ENCODE measurements at places on chromosomes 6 and 20. TPM values are rescaled to one million over a fixed set of nuclear protein-coding genes. Genes with fewer than 3 reads are reported as not detected.

GRCh38 chr6:157233156-157233555 is 90.2 kb downstream of the TMEM242 start:
- DNase-seq = no peak

- DNase-seq = peak; percentile 66
These were observed 137.2 kb upstream of the ADGRB3 start for GRCh38 chr6:68497927-68498326.

- no peak for DNase-seq
These were observed 574.9 kb downstream of the HTR1B start for GRCh38 chr6:76888351-76888750.

DNA sequence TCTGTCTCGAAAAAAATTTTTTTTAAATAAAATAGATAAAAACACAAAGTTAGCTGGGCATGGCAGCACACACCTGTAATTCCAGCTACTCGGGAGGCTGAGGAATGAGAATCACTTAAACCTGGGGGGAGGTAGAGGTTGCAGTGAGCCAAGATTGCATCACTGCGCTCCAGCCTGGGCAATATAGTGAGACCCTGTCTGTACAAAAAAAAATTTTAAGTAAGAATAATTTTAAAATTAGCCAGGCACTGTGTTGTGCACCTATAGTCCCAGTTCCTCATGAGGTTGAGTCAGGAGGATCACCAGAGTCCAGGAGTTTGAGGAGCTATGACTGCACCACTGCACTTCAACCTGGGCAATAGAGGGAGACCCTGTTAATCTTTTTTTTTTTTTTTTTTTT is 149.2 kb upstream of the SHLD1 start:
- no peak for DNase-seq

- no peak for DNase-seq
These were observed 33.2 kb upstream of the PHACTR3 start for GRCh38 chr20:59571151-59571550.

- DNase-seq = no peak
These were observed 941.0 kb upstream of the ADGRB3 start for GRCh38 chr6:67694127-67694526.

The ZFP64 gene
- 9.1 TPM for total RNA-seq

DNA sequence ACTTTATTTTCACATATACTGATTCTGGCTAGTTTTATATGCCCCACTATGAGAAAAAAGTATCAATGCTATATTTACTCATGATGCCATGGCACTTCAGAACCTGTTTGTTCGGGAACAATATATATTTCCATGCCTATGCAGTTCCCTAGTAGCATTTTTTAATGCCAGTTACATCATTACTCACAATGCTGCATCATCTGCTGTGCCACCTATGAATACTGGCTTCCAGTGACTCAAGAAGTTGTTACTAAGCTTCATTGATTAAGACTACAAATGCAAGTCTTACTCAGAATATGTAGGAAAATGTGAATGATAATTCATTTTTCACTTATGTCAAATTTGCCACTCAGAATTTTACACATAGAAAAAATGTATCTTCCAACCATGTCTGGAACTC is 97.9 kb downstream of the MAFB start:
- DNase-seq = no peak

- DNase-seq = no peak
These were observed 479 bp downstream of the SLC39A7 start for GRCh38 chr6:33201147-33201545.
